ENCODE measurements at places on chromosomes 6 and 20.
A peak's percentile ranks its signal among the peaks of the same experiment; 100 is the strongest.

- no peak for DNase-seq
Measured at GRCh38 chr6:80449726-80450125, 343.3 kb downstream of the BCKDHB start.

- DNase-seq: peak; percentile 25
Measured at GRCh38 chr6:154319231-154319858, 37.3 kb downstream of the IPCEF1 start.

GRCh38 chr20:45905505-45906079, 6.4 kb downstream of the PLTP start:
- DNase-seq: peak; percentile 65

DNA sequence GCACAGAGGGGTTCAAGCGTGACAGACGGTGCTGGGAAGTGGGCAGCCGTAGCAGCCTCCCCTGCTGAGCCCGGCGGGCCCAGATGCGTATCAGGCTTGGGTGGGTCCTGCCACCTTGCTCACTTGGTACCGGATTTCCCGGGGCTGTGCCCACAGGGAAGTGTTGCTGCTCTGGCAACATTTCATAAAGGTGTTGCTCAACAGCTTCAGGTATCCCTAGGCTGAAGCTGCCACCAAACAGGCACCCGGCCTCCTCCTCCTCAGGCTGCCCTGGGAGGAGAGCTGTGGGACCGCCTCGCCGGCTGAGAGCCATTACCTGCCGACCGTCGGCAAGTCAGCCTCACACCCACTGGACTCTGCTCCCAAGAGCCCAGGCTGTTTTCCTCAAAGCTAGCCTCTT, 11.5 kb downstream of the PSMG4 start:
- DNase-seq: no peak

- no peak for DNase-seq
Measured at GRCh38 chr6:27352850-27353249, 35.7 kb upstream of the ZNF391 start.

Measured in AG08396 (cell line).